Glutamatergic neuron (in vitro differentiated cells): ENCODE measurements at places on chromosomes 4 and X.

DNA sequence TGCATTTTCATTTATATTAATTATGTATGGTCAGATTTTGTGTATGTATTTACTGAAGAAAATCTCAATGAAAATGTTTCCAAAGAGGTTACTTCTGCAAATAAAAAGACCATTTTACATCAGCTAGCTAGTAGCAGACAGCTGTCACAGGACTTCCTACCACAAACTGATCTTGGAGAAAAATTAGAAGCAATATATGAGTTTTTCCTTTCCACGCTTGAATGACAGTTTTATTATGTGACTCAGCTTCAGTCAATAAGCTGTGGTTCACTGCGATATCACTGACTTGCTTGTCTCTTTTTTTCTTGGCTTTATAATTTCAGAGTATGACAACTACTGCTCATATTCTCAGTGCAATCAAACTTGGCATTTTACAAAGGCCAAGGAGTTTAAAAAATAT, 787.4 kb upstream of the GALNTL6 start:
- DNase-seq = no peak

DNA sequence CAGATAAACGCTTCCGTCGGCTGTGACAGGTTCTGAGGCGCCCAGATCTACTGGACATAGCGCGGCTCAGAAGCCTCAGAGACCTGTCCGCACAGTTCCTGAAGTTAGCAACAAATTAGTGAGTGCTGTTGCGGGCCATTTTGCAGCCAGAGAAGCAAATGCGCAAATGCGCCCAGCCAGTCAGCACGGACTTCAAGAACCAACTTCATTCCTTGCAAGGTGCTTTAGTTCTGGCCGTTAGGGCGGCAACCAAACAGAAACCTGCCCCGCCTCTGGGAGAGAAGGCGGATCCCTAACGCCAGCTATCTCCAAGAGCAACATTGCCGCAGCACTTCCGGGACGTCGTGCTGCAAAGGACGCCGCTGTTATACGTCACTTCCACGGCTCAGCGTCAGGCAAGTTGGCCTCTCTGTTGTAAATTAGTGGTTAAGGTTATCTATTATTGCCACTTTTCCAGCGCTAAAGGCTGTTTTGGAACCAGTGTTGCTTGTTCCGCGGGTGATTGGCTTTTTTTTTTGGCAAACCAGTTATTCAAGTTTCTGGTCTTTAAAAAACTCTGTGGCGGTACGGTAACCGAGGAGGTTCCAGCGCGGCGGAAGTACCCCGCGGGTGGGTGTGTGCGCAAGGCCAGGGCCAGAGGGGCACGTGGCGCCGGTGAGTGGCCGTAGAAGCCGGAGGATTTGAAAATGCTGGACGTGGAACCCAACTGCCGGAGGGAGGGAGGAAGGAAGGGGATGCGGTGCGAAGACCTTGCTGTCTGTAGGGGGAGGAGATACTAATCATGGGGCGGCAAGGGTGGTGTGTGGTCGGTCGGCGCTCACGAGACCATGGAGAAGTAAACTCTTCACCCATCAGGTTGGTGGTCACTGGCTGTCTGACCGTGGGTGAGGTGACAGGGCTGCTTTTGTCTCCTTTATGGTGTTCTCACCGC, at the start of gene GAR1:
Gene GAR1 (plus strand): TSS at position 612 of the 931 bp plus-strand sequence. CDS start 403 bp downstream, outside the sequence.
- peak; percentile 82 for DNase-seq

DNA sequence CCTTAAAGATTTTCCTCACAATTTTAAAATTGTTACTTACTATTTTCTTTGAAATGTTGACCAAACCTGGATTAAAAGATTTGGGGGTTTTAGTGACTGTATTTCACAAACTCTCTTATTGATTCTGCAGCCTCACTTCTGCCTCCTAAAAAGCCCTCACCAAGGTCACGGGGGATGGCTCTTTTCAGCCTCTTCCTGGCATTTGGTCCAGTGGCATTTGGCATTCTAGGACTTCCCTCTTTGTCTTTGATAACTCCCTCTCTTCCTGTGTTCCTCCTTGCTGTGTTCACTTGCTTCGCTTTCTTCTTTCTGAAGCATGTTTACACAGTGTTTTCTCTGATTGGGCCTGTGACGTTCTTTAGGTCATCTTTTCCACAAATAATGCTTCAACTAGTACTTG, 21.5 kb downstream of the PKD2 start:
- DNase-seq = no peak

- no peak for DNase-seq
Measured at GRCh38 chrX:21959362-21960051, 19.0 kb downstream of the SMS start.

GRCh38 chr4:3009422-3009821, 46.1 kb downstream of the GRK4 start:
- no peak for DNase-seq

- no peak for DNase-seq
Measured at GRCh38 chrX:43878906-43879526, 3.2 kb downstream of the MAOB start.

GRCh38 chr4:170079981-170080380, 9.8 kb downstream of the AADAT start:
- no peak for DNase-seq

- DNase-seq = no peak
Measured at GRCh38 chr4:73803213-73803612, 33.3 kb upstream of the CXCL6 start.

- no peak for DNase-seq
Measured at GRCh38 chrX:9308426-9308825, 156.4 kb upstream of the TBL1X start.

DNA sequence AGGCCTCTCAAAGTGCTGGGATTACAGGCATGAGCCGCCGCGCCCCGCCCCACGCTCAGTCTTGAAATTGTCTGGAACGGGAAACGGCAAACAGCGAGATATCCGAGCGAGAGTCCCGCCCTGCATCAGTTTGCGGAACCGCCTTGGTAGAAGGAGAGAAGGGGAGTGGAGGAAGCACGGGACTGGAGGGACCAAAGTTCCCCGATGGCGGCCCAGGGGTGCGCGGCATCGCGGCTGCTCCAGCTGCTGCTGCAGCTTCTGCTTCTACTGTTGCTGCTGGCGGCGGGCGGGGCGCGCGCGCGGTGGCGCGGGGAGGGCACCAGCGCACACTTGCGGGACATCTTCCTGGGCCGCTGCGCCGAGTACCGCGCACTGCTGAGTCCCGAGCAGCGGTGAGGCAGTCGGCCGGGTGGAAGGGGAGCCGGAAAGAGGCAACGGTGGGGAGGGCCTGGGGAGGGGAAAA, at the start of gene BST1:
Gene BST1 (plus strand): TSS at position 125 of the 463 bp plus-strand sequence. CDS start 80 bp downstream, at position 205.
- DNase-seq = peak; percentile 43

GRCh38 chrX:4627414-4627813, 914.0 kb upstream of the PRKX start:
- DNase-seq = no peak

- DNase-seq = no peak
Measured at GRCh38 chrX:139890991-139891700, 41.7 kb downstream of the ATP11C start.
